ENCODE measurements at places on chromosomes 4 and X. TPM values are rescaled to one million over a fixed set of nuclear protein-coding genes. Genes with fewer than 3 reads are reported as not detected.

The FAM9C gene
- total RNA-seq: 0.52 TPM

The ODAPH gene
- total RNA-seq: 0.27 TPM

The FNIP2 gene
- 15.3 TPM for total RNA-seq

The NDP gene
- 2.5 TPM for total RNA-seq

The TMA16 gene
- total RNA-seq: 34.9 TPM

The SCML2 gene
- 1.1 TPM for total RNA-seq

The TCEAL3 gene
- 23.6 TPM for total RNA-seq

The SSX2B gene
- not detected for total RNA-seq

The AFP gene
- not detected for total RNA-seq

The VCX2 gene
- not detected for total RNA-seq

The SOD3 gene
- total RNA-seq: 0.92 TPM

The UGT2B11 gene
- not detected for total RNA-seq

The SHOX gene
- 0.38 TPM for total RNA-seq

The MED28 gene
- 34.3 TPM for total RNA-seq

The CFAP299 gene
- total RNA-seq: 2.9 TPM

The ADAMTS3 gene
- 38.3 TPM for total RNA-seq

The USP26 gene
- 0.11 TPM for total RNA-seq

The NEUROG2 gene
- total RNA-seq: 25.3 TPM

The ADGRA3 gene
- total RNA-seq: 51.8 TPM

Data from motor neuron (in vitro differentiated cells).